Right lung (tissue), 10 donors: ENCODE measurements at places on chromosomes 2 and 18. TPM values are rescaled to one million over a fixed set of nuclear protein-coding genes. Genes with fewer than 3 reads are reported as not detected.
A peak's percentile ranks its signal among the peaks of the same experiment; 100 is the strongest.

DNA sequence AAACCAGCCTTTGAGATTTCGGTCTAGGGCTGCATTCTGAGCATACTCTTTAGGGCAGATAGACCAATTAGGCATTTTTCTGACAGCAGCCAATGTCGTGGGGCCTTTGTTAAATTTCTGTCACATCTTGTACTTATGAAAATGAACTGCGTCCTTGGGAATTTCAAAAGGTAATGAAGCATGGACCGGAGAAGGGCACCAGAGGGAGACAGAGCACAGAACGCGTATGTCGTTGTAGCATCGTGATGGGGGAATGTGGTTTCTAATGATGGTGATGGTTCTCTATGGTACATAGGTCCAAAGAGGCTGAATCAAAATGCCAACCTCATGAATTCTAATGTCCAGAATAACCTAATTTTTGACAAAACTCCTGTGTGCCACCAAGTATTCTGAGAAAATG, 483.9 kb upstream of the CRIM1 start:
- no peak for DNase-seq

GRCh38 chr2:120219766-120220165, 3.4 kb downstream of the TMEM185B start:
- no peak for DNase-seq

DNA sequence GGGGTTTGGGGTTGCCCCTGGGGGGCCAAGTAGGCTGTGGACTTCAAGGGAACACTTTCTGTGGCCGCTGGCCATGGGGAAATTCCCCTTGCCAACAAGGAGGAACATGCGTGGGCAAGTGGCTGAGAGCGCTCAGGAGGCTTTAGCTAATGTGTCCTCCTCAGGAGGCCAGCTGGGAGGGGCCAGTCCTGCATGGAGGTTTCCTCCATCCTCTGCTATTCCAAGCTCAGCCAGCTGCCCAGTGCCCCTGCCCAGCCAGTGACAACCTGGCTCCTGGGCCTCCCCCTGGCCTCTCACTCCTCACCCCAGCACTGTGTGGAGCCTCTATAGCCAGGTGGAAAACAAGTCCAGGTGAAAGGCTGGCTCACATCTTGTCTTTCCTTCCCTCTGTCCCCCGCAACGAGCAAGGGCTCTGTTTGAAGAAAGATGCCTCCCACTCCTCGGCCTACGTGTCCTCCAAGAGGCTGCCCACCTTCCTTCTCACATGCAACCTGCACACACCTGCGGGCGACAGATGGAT, 64.4 kb upstream of the DAPL1 start:
- DNase-seq: no peak

GRCh38 chr18:37514953-37515352, 50.6 kb downstream of the CELF4 start:
- DNase-seq: no peak

- no peak for DNase-seq
Observed at GRCh38 chr2:106143495-106144215, 50.4 kb downstream of the UXS1 start.

- DNase-seq: no peak
Observed at GRCh38 chr18:63067939-63068338, 251.6 kb downstream of the BCL2 start.

Gene HOXD9
- 1.0 TPM for polyA plus RNA-seq

- DNase-seq: no peak
Observed at GRCh38 chr2:227877421-227878310, 6.2 kb downstream of the DAW1 start.

Gene CD8A
- polyA plus RNA-seq: 1.2 TPM

Gene GPR55
- polyA plus RNA-seq: 0.10 TPM

DNA sequence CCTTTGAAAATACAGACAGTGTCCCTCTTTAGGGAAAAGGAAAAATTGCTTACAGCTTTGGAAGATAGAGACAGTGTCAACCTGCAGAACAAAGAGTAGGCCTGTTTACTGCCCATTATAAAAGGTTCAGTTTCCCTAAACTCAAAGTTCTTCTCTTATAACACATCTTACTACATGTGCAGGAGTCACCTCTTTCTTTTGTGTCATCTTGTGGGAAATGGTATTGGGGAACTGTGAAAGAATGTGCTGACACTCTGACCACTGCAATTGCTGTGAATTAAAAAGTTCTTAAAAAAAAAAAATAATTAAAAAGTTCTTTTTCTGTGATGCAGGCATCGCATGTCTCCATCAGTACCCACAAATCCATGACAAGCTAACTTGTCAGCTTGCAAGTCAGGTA, 2.9 kb upstream of the ITGB6 start:
- no peak for DNase-seq

Gene TEX44
- not detected for polyA plus RNA-seq

DNA sequence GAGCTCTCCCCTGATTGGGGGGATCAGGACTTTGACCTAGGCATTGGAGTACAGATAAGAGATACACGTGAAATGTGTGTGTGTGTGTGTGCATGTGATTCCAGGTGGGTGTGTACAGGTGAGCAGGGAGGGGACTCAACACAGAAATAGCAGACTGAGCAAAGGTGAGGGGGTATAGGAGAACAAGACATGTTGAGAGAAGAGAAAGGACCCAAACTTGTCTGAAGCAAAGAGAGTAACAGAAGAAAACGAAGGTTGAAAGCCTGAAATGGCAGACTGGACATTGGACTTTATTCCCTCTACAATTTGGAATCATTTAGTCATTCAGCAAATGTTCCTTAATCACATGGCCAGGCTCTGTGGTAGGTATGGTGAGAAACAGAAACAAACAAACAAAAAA, 23.3 kb downstream of the MRO start:
- DNase-seq: no peak

DNA sequence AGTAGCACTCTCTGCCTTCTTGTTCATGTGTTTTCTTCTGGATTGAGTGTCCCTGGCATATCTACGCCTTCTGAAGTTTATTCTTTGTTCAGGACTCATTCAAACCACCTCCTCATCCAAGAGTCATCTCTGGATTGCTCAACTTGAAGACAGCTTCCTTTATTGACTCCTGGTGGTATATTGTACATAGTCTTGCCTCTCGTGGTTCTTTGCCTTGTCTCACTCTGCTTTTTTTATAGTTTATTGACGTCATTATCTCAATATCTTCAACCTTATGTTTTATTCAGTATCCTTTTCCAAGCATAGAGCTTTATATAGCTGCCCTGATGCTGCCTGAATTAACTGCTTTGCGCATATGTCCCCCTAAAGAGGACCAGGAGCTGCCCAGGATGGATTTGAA, 161.7 kb downstream of the INSIG2 start:
- DNase-seq: no peak

GRCh38 chr2:172701250-172701649, 34.4 kb upstream of the RAPGEF4 start:
- DNase-seq: no peak

Gene CLEC4F
- 0.21 TPM for polyA plus RNA-seq

DNA sequence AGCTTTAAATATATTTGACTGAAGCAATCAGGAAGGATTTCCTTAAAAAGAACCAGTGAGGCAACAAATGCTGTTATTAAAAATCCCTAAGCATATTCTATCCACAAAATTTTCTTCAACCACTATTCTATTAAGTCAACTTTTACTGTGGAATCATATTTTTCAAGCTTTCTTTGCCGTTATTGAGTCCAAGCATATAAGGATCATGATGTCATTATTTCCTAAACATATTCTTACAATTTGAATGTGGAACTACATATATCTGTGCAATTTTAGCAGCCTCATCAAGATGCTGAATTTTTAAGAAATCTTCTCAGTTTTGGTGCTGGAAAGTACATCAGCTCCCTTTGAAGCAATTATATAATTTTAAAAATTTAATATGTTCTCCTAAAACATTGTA, 5.6 kb downstream of the IFIH1 start:
- DNase-seq: no peak

DNA sequence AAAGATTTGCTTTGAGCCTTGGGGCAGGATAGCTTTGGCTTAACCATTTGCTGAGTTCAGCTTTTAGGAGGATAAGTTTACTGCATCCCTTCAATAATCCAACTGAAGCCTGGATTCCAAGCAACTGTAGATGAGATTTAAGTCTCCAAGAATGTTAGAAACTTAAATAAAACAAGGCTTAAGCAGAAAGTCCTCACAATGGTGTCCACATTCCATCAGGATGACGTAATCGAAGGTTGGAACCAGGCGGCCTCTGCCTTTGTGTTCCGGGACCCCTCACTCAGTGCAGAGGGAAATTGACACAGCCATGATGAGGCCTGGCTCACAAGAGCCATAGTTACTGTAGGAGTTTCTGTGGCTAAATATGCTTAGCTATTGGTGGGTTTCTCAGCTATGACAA, 260.4 kb downstream of the LPIN1 start:
- DNase-seq: no peak

DNA sequence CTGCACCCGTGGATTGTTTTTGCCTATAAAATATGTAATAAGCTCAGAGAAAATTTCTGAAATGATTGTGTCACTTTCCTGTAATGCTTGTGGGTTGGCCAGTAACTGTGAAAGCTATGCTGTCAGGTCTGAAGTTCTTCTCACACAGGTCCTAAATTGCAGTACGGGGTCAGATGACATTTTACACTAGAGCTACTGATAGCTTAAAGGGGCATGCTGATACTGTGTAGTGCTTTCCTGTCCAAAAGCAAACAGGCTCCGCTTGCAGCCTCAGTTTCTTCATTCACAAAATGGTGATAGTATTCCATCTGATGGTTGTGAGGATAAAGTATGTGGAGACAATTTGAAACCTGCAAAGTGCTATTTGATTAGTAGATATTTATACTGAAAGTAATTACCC, 7.6 kb upstream of the FARSB start:
- no peak for DNase-seq

GRCh38 chr18:51668101-51668500, 470.6 kb upstream of the MEX3C start:
- peak; percentile 29 for DNase-seq
